ENCODE measurements at places on chromosomes 13 and 19. TPM values are rescaled to one million over a fixed set of nuclear protein-coding genes. Genes with fewer than 3 reads are reported as not detected.

The ZSCAN22 gene
- 2.6 TPM for polyA plus RNA-seq

DNA sequence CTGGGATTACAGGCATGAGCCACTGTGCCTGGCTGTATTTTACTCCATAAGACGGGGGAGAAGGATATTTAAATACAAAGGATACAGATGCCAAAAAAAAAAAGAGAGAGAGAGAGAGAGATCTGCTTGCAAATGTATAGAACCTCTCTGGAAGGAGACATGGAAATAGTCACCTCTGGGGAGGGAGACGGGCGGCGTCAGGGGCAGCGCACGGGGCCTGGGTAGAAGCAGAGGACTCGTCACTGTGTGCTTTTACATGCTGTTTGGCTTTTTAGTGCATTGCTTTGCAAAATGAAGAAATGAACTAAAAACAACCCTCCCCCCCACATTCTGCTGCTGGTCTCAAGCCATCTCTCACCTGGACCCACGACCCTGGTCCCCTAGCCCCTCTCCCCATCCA lies 4.8 kb upstream of the ZNF653 start:
- DNase-seq: no peak

DNA sequence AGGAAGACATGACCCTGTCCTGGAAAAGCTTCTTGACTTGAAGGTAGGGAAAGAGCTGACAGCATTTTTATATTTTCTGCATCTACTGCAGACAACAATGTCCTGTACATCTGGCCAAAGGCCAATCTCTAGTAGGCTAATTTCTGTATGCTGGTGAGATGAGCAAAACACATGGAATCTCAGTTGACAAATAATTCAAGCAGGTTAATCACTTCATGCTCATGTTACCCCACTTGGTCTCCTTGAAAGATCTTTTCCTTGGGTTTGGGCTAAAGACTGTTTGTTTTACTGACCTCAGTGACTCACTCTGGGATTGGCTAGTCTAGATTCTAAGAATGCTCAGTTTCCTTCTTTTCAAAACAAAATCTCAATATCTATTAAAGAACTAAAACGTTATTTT lies 298.8 kb downstream of the LMO7 start:
- DNase-seq: no peak

- DNase-seq: no peak
These were observed 180.8 kb downstream of the SPRY2 start for GRCh38 chr13:80160110-80160509.

- DNase-seq: no peak
These were observed 37.8 kb upstream of the TFDP1 start for GRCh38 chr13:113546571-113547237.

GRCh38 chr13:21823949-21824348 lies 153.1 kb downstream of the FGF9 start:
- no peak for DNase-seq

DNA sequence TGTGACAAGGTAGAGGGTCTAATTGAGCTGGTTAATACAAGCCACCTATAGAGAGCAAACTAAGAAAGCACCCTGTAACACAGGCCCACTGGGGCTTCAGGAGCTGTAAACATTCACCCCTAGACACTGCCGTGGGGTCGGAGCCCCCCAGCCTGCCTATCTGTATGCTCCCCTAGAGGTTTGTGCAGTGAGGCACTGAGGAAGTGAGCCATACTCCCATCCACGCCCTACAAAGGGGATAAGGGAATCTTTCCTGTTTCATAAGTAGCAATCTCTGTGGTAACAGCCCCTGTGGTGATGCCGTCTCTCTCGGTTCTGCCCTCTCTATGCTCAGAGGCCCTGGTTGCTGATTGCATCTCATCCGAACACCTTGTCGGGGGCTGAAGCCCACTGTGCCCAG lies 94.2 kb upstream of the GJB6 start:
- no peak for DNase-seq

DNA sequence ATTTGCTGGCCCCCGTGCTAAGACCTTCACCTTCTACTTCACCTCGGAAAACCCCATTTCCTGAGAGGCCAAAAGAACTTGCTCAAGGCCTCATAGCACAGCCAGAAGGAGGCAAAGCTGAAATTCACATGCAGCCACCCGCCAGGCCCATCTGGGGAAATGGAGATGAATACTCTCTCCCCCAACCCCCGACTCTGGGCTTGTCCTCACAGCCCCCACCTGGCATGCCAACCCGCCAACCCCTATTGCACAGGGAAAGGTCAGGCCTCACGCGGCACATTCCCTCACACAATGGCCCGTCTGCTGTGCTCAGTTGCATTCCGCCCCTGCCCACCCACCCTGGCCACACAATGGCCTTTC lies 3.2 kb downstream of the PRX start:
- DNase-seq: no peak

GRCh38 chr19:3618144-3618810 lies 8.3 kb downstream of the CACTIN start:
- peak; percentile 15 for DNase-seq

- DNase-seq: no peak
These were observed 258.5 kb downstream of the FGF9 start for GRCh38 chr13:21929400-21929799.

- DNase-seq: no peak
These were observed 727 bp downstream of the CERS1 start for GRCh38 chr19:18895038-18895823.

GRCh38 chr19:47380559-47380958 lies 31.4 kb downstream of the DHX34 start:
- DNase-seq: no peak

DNA sequence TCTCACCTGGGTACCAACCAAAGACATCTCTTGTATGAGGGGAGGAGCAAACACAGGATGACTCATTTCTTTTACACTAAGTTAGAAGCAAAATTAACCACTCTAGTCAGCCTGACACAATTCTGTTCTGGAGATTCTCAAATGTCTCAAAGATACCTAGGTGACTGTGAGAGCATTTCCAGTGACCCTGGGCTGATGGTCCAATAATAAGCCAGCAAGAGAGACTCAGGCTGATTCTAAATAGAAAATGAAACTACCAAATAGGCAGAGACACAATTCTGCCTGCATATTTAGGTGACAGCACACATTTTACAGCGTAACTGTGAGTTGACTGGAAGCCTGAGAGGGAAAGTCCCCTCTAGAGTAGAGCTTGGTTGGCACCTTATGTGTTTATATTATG lies 16.3 kb downstream of the ZNF91 start:
- no peak for DNase-seq

- DNase-seq: no peak
These were observed 170.7 kb downstream of the DCT start for GRCh38 chr13:94308832-94309231.

Data from AG04450 (cell line).